ENCODE measurements at places on chromosomes 1 and 21.
A peak's percentile ranks its signal among the peaks of the same experiment; 100 is the strongest.

DNA sequence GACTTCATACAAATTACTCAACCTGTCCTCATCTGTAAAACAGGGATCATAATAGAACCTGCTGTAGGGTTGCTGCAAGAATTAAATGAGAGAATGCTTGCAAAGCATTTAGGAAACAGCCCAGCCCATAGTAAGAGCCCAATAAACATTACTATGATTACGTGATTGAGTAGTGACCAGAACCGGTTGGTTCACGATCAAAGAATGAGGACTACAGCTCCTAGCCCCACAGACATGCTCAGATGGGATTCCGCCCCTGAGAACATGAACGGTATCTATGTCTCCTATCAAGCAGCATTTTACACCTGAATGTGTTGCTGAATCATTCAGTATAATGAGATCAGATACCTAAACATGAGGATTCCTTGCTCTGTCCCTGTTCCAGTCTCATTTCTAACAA lies 104.8 kb upstream of the ZNF648 start:
- no peak for DNase-seq

DNA sequence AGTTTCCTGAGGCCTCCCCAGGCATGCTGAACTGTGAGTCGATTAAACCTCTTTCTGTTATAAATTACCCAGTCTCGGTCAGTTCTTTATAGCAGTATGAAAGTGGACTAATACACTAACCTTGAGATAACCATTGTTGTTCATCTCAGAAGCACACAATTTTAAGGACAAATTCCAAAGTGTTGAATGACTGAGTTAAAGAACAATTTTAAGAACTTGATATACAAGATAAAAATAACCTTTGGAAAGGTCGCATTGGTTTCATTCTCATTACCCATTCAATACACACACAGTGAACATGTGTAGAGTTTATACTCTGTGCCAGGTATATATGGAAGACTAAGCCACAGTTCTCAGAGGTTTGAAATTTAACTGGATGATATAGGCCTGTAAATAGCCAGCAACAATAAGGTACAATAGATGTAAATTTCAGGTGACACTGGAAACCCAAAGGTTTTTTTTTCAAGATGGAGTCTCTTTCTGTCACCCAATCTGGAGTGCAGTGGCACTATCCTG lies 19.1 kb upstream of the SRSF10 start:
- no peak for DNase-seq

DNA sequence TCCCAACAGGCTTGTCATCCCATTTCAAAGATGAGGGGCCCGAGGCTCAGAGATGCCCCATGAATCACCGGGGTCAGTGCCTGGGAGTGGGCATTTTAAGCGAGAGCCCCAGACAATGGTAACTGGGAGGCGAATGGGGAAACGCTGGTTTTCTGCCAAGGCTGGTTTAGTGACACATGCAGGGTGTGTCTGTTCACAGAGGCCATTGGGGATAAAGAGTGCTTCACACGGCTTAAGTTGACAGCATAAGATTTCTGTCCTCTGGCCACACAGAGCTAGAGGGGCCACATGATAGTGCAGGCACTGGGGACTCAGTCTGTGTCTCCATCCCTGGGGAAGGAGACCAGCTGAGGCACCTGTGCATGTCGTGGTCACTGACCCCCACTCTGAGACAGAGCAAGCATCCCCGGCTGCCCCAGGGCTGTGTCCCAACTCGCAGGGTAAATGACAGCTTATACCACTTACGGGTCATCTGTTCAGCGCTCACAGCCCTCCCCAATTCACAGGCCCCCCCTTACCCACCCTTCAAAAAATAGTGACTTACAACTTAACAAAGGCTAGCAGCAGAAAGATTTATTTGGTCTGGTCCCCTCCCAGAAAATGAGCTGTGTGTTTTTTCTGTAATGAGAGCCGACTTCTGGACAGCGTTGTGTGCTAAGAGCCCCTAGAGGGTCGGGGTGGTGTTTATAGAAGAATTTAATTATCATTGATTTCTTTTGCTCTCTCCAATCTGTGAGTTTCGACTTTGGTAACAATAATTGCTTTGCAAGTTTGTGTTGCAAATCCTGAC lies 34.9 kb upstream of the ARHGEF16 start:
- no peak for DNase-seq

GRCh38 chr1:111251570-111251969 lies 24.1 kb downstream of the CHI3L2 start:
- no peak for DNase-seq

DNA sequence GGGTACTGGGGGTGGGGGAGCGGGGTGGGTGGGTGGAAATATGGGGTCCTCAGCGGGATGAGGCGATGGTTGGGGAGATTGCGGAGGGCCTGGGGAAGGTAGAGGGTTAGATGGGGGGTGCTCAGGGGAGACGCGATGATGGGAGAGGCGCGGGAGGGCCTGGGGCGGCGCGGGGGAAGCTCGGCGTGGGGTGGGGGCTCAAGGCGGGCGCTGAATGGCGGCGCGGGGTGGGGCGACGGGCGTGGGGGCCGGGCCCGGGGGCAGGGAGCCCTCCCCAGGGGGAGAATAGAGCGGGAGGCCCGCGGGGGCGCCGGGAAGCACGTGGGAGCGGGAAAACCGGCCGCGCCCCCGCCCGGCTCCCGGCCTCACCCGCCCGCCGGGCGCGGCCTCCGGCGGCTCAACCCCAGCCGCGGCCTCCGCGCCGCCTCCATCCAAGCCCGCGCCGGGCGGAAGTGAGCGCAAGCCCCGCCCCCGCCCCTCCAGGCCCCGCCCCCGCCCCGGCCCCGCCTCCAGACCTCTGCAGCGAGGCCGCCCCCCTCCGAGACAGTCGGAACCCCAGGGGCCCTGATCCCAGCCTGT lies at the start of gene FAAP20:
TSS of gene FAAP20 (minus strand) at position 454 of the 579 bp plus-strand sequence. CDS start at position 431, 23 bp downstream.
- peak; percentile 80 for DNase-seq

GRCh38 chr1:9322661-9323244 lies 30.1 kb downstream of the SPSB1 start:
- DNase-seq, result no peak

Data from GM23338 (cell line).